NCI-H2171 treated with DMSO at 0.1 percent for 48 hours (cell line): ENCODE measurements at places on chromosomes 3 and 15.

DNA sequence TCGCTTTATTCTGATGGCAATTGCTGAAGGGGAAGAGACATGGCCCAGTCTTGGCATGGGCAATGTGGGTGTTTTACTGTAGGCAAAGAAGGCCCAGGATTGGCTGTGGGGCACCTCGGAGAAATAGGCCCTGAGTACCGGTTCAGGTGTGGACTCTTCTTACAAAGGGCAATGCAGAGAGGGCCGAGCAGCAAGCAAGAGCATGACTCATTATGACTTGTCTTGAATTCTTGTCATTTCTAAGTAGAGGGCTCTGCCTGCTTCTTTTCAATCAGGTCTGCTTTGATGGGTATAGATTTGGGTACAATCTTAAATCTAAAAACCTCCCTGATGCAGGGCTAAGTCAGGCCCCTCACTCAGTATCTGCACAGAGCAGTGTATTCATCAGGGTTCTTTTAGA, 14.8 kb upstream of the BUB1B start:
- no peak for DNase-seq

- DNase-seq: no peak
Measured at GRCh38 chr3:168548719-168549118, 453.0 kb upstream of the GOLIM4 start.

GRCh38 chr15:50107157-50107556, 11.9 kb downstream of the ATP8B4 start:
- no peak for DNase-seq

- DNase-seq: no peak
Measured at GRCh38 chr3:59451800-59452746, 402.2 kb upstream of the CFAP20DC start.

GRCh38 chr15:88663141-88663621, 24.4 kb downstream of the ISG20 start:
- DNase-seq: no peak

GRCh38 chr3:121531269-121531668, 14.5 kb downstream of the POLQ start:
- no peak for DNase-seq

DNA sequence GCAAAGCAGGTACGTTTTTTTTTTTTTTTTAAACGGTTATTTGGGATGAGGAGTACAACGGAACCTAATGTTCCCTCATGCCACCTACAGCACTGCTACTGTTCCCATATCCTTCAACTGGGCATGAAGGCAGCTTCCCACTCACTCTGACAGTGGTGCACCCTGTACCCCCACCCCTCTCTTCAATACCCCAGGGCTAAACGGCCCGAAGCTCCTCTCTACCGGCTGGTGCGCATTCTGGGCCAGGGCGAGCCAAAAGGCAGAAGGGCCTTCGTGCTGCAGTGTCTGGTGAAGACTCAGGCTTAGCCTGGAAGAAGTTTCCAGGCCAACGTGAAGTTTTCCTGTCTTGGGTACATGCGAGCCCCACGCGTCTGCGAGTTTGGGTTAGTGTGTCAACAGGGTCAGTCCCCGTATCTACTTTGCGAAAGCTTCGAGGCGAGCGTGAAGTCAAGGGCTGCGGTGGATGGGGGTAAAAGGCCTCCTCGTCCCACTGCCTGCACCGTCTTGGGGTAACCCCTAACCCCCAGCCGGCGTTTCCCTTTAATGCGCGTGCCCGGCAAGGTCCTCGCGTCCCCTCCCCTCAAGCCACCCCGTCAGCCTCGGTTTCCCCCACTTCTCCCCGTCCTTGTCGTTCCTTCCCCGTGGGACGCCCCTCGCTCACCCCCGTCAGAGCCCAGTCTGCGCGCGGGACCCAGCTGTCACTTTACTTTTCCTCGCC, 765 bp upstream of the UBE2E2 start:
- no peak for DNase-seq
